Activated B cell treated with CpG ODN at 0.5 μM for 24 hours (primary cell): ENCODE measurements at places on chromosomes 11 and 22.

GRCh38 chr22:17742527-17742902 lies 31.8 kb downstream of the BID start:
- DNase-seq = peak; percentile 59

- DNase-seq = no peak
Measured at GRCh38 chr11:15730263-15730994, 615.7 kb downstream of the INSC start.

- no peak for DNase-seq
Measured at GRCh38 chr22:34416022-34416860, 496.0 kb upstream of the LARGE1 start.

DNA sequence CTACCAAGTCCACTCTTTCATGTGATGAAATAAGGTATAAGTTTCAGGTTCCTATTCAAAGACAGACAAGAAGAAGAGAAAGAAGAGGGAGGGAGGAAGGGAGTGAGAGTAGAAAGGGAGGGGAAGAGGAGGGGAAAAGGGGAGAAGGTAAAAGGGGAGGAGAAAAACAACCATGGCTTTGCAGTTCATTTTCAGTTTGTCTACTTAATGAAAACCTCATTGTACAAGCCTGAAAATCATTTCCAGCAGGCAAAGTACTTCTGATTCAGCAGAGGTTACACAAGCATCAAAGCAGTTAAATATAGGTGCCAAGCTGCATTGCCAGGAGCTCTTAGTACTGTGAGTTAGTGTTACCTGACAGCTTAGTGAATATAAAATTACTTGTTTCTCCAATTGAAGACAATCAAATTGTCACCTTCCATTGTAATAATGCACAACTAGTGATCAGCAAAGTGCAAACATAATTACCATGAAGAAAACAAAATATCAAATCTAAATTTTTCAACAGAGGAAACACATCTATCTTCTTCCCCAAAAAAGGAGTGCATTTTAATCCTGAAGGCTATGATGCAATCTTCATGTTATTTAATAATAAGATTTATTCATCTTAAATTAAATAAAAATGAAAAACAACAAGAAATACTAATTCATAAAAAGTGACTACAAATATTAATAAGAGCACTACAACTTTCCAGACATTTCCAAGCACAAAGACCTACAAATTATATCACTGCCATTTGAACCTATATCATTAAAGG lies 8.2 kb downstream of the SOX6 start:
- no peak for DNase-seq

GRCh38 chr11:9847636-9848035 lies 183.8 kb downstream of the SWAP70 start:
- DNase-seq = no peak

- DNase-seq = no peak
Measured at GRCh38 chr11:127063241-127063640, 62.7 kb upstream of the KIRREL3 start.

- no peak for DNase-seq
Measured at GRCh38 chr11:26473216-26474194, 98.6 kb downstream of the MUC15 start.

DNA sequence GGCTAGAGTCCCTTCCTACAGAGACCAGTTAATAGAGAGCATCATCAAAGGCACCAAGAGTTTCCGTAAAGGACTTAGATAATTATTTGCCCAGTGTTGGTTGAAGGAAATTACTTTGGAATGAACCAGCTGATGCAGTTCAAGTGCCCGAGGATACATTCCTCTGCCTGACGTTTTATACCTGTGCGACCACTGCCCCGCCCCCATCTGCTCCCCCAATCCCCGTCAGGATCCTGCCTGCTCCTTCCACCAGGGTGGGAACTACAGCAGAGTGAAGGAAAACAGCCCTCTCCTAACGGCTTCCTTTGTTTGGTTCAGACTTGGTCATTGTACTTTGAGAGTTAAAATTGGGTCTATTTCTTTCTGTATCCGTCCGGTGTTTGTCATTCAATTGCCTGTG lies 761.5 kb downstream of the NTM start:
- no peak for DNase-seq

- no peak for DNase-seq
Measured at GRCh38 chr22:28346308-28346707, 333.3 kb downstream of the TTC28 start.

DNA sequence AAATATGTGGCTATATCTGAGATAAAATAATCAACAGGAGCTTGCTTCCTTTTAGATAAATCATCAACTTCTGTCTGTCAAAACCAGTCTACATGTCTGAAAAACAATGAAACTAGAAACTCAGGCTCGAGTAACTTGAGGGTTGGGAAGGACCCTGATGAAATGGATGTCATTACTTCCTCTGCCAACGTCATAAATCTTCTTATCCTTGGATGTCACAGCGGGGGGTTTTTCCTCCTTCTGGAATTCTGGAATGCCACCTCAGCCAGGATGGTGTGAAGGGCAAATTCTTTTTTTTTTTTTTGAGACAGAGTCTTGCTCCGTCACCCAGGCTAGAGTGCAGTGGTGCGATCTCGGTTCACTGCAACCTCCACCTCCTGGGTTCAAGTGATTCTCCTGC lies 13.4 kb downstream of the LGR4 start:
- no peak for DNase-seq

DNA sequence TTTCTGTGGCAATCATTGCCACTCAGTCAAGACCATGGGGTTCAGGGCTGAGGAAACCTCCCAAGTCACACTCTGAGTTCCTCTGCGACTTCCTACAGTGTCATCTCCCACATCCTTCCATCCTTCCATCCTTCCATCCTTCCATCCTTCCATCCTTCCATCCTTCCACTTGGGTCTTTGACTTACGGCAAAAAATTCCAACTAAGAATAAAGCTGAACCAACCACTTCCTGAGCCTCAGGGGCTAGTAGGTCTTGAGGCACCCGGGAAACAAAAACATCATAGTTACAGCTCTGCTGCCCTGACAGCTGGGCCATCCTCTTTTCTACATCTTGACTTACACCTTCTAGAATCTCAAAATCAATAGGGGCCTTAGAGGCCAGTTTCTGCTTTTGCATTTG lies 32.1 kb downstream of the EHF start:
- no peak for DNase-seq

DNA sequence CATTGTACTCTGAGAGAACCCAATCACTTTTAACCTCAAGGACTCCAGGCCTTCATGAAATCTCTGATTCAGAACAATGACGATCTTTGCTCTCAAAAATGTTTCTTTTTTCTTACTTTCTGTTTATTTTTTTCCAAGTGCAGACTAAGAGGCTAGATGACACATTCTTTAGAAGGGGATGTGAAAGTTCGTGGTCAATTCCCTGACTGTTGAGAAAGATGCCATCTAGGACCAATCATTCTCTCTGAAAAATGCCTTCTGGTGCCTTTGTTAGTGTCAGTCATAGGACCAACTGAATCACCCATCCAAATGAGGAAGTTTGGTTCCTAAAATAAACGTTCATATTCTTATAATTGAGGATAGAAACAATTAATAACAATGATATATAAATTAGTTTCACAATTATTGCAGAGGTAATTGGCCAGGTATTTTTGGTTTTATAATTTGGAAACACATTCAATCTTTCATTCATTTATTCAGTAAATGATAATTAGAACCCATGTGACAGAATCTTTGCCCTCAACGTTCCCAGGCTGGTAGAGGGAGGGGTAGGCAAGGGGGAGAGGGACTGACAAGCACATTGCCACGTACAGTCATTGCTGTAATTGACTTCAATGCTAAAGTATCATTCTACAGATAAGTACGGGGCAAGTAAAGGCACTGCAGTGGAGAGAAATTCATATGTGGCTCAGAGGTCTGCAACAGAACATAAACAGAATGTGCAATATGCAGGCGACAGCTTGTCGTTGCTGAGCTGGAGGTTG lies 333.4 kb upstream of the MPPED2 start:
- no peak for DNase-seq

DNA sequence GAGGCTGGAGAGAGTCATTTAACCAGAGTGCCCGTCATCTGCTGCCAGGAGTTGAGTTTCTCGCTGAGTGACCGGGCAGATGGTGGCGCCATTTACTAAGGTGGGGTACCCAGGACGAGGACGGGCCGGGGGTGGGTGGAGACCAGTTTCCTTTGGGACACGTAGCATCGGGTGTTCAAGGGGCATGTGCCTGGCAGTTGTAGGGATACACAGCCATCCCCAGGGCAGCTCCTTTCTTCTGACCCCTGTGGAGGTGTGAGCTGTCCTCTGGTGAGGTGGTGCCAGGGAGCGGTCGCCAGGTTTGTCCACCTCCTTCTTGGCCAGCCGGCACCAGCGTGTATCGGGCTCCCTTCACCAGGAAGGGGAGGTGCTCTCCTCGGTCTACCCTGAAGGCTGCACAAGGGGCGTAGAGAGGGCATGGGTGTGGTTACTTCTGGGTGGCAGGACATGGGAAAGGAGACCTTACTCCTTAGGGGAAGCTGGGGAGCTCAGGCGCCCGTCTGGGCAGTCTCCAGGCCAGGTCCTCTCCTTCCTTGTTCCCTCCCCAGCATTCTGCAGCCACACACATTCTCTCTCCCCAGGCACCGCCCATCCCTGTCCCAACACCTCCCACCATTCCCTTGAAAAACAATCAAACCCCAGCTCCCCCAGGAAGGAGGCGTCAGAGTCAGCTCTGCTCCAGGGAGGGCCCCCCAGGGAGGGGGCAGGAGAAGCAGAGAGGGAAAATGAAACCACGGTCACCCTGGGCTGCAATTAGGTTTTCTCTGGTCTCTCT lies 10.3 kb upstream of the MB start:
- DNase-seq = no peak

GRCh38 chr11:8067929-8068575 lies 13.0 kb upstream of the TUB start:
- DNase-seq = no peak

GRCh38 chr11:64095949-64096348 lies 60.2 kb downstream of the FLRT1 start:
- no peak for DNase-seq

DNA sequence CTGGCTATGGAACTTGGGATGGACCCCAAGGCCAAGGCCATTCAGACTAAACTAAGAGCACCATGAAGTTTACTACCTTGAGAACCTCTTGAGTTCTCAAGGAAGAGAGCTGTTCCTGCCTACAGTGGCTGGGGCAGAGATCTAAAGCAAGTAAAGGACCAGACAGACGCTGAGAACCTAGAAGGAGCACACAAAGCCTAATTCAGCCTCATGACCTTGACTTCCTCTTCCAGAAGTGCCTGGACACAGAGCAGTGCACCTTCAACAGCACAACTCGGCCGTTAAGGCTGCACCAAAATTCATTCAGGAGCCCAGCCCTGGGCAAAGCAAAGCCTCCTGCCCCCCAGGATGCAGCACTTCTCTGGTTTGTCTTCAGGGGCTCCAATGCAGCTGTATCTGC lies 82.9 kb upstream of the AKIP1 start:
- no peak for DNase-seq
